ENCODE measurements at places on chromosomes 5 and 9. TPM values are rescaled to one million over a fixed set of nuclear protein-coding genes. Genes with fewer than 3 reads are reported as not detected.

LHFPL2 gene
- 28.4 TPM for total RNA-seq

MLANA gene
- total RNA-seq = not detected

ADGRD2 gene
- not detected for total RNA-seq

LTC4S gene
- total RNA-seq = 20.0 TPM

LECT2 gene
- not detected for total RNA-seq

PTPA gene
- total RNA-seq = 59.8 TPM

OBP2B gene
- not detected for total RNA-seq

DOLK gene
- total RNA-seq = 20.7 TPM

CAPSL gene
- not detected for total RNA-seq

FCN2 gene
- total RNA-seq = not detected

ARL14EPL gene
- not detected for total RNA-seq
